ENCODE measurements at places on chromosomes 16 and 17.

- DNase-seq: no peak
Observed at GRCh38 chr17:72487731-72488494, 367.1 kb downstream of the SOX9 start.

DNA sequence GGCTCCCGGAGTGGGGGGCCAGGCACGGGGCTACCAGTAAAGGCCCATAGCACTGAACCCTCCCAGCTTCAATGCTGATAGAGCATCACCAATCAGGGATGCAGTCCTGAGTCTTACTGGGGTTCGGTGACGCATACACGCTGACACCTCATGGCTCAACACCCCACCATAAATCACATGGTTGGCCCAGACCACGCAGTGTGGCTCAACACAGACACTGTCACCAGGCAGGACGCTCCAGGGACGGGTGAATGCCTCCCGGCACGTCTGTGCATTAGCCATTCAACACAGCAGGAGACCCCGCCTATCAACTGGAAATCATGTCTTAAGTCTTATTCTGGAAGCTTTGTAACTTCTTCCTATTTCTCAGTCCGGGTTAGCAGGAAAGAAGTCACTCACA lies 35.0 kb downstream of the NECAB2 start:
- DNase-seq: no peak

GRCh38 chr16:73743665-73744496 lies 552.7 kb upstream of the PSMD7 start:
- DNase-seq: no peak

DNA sequence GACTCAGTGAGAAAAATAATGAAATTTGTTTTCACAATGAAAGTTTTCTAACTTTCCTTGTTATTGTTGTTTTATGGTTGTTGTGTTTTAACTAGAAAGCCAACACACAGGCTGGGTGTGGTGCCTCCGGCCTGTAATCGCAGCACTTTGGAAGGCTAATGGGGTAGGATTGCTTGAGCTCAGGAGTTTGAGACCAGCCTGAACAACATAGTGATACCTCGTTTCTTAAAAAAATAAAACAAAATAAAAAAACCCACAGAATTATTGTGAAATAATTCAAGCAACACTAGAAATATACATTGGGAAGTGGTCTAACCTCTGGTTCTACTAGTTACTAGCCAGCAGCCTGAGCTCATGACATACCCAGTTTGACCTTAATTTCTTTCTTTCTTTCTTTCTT lies 630 bp downstream of the MILR1 start:
- no peak for DNase-seq

GRCh38 chr17:31745964-31746600 lies 113.0 kb downstream of the COPRS start:
- no peak for DNase-seq

DNA sequence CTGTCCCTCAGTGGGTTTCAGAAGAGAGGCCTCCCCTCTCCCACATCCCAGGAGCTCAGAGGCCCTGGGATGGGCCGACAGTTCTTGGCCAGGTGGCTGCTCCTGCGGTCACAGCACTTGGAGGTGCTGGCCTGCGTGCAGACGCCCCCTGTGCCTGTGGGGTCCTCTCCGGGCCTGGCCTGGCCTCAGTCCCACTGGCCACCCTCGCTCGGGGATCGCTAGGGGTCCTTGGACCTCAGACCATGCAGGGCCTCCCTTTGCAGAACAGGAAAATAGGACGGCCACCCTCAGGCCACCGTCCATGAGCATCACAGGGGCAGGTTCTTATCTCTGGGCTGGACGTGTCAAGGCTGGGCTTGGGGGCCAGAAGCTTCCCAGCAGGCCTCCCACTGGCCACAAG lies 30.0 kb downstream of the METRNL start:
- no peak for DNase-seq

- DNase-seq: no peak
Observed at GRCh38 chr16:10590342-10590741, 9.9 kb upstream of the EMP2 start.

GRCh38 chr16:59042301-59042700 lies 308.2 kb upstream of the GOT2 start:
- DNase-seq: no peak

All from activated CD8-positive, alpha-beta memory T cell treated with anti-CD3 and anti-CD28 coated beads for 4 hours (primary cell).